Right renal pelvis (tissue), 4 donors: ENCODE measurements at places on chromosomes 6 and 20. TPM values are rescaled to one million over a fixed set of nuclear protein-coding genes. Genes with fewer than 3 reads are reported as not detected.

DNA sequence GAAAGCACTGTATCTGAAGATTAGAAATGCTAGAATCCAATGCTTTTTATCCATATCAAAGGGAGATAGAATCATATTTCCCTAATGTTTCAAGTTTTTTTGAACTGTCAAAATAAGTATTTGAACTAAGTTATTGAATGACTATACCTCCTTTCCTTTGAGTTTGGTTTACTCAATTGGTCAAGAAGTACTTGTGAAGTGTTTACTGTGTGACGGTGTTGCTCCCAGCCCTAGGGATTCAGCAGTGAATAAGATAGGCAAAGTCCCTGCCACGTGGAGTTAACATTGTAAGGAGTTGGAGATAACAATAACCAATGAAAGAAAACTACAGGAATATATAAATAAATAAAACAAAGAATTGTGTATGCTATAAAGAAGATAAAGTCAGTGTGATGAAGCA is 535.9 kb downstream of the FRK start:
- DNase-seq = no peak

The PAK5 gene
- 0.60 TPM for polyA plus RNA-seq

DNA sequence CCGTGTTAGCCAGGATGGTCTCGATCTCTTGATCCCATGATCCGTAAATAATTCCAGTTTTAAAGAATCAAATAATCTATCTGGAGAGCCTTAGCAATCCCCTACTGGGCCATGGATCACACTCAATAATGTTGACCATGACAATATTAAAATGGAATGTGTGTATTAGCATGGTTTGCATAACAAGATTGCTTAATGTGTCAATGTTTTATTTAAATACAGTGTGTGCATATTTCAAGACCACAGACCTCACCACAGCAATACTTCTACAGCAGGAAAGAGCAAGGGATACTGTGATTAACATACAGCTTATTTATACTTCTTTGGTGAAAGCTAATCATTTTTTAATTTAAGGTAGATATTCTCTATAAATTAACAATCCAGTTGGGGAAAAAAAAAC is 470.4 kb downstream of the TFAP2B start:
- no peak for DNase-seq

- DNase-seq = no peak
Observed at GRCh38 chr6:37016995-37017394, 11.5 kb downstream of the FGD2 start.

- no peak for DNase-seq
Observed at GRCh38 chr6:106535012-106535411, 94.3 kb downstream of the RTN4IP1 start.

The STXBP5 gene
- polyA plus RNA-seq = 13.5 TPM

GRCh38 chr6:142846883-142847287 is 98.1 kb downstream of the HIVEP2 start:
- no peak for DNase-seq

DNA sequence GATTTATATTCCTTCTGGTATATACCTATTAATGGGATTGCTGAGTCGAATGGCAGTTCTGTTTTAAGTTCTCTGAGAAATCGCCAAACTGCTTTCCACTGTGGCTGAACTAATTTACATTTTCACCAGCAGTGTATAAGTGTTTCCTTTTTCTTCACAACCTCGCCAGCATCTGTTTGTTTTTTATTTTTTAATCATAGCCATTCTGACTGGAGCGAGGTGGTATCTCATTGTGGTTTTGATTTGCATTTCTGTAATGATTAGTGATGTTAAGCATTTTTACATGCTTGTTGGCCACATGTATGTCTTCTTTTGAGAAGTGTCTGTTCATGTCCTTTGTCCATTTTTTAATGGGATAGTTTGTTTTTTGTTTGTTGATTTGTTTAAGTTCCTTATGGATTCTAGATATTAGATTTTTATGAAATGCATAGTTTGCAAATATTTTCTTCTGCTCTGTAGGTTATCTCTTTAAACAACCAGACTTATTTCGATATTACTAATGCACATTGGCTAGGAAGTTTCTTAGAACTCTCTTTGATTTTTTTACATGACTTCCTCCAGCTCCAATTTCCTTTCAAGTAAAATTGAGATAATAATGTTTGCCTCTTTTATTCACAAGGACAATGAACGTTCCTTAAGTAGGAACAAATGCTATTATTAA is 12.2 kb upstream of the VNN1 start:
- DNase-seq = no peak

DNA sequence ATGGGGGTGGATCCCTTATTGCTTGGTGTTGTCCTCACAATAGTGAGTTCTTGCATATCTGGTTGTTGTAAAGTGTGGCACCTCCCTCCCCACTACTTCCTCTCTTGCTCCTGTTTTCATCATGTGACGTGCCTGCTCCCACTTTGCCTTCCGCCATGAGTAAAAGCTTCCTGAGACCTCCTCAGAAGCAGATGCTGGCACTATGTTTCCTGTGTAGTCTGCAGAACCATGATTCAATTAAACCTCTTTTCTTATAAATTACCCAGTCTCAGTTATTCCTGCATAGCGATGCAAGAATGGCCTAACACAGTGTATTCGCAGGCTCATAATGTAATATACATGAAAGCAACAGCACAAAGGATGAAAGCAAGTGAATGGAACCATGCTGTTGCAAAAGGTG is 28.4 kb upstream of the ANKRD60 start:
- no peak for DNase-seq

The SFTA2 gene
- polyA plus RNA-seq = 1.0 TPM

GRCh38 chr6:35273822-35274559 is 14.5 kb downstream of the ZNF76 start:
- DNase-seq = no peak

DNA sequence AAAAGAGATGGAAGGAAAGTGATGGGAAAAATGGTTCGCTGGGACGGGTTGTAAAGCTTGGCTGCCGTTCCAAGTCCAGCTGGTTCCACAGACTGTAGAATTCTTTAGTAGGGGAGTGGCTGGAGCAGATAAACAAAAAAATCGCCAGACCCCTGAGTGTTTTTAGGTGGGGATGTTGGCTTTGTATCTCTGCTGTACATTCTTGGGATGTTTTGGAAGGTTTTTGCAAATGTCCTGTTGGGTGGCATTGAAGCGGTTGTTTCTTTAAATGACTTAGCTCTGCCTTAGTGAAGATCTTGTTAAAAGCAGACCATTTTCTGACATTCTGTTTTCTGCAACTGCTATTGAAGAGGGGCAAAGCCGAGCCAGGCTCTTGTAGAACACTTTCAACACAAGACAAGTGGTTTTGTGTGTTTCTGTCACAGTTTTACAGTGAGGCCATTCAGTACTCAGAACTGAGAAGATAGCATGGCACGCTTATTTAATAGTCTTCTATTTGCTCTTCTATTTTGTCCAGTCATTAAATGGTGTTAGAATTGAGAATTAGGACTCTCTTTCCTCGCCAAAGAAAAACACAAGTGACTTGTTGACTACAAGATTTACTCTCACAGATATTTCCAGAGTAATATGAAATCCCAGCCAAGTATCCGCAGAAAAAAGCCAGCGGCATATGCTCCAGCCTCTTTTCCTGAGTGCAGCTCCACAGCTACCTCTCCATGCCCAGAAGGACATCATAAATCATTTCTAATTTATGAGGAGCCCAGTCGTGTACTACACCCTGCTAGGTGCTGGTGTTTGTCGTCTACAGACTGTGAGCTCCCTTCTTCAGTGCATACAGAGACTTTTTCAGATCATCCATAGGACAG is 65.8 kb downstream of the PHACTR2 start:
- no peak for DNase-seq

GRCh38 chr6:140344142-140344913 is 969.9 kb upstream of the CITED2 start:
- DNase-seq = no peak

The SH3BGRL2 gene
- 37.8 TPM for polyA plus RNA-seq

The TFAP2C gene
- polyA plus RNA-seq = 1.3 TPM

- DNase-seq = no peak
Observed at GRCh38 chr6:14235653-14236356, 118.2 kb downstream of the CD83 start.

- DNase-seq = peak; percentile 66
Observed at GRCh38 chr20:33994222-33994913, 657 bp downstream of the RALY start.

The FRK gene
- polyA plus RNA-seq = 6.0 TPM

The RIPOR3 gene
- polyA plus RNA-seq = 7.1 TPM

The OR2H1 gene
- polyA plus RNA-seq = not detected

The RSPH3 gene
- polyA plus RNA-seq = 16.3 TPM

DNA sequence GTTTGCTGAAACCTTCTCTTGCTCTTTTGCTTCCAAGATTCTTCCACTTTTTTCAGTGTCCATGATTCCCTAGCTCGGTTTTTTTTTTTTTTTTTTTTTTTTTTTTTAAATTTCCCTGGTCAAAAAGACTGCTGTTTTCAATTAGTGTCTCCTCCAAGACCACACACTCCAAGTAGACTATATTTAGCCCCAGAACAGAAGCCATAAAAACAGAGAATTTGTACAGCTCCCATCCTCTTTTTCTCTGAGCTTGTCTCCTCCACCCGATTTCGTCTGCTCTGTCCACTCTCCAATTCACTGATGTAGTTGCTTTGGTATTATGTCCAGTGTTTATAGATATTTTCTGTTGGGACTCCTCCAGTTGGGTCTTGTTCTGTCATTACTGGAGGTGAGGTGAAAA is 37.6 kb downstream of the RSPH3 start:
- no peak for DNase-seq

The MLN gene
- polyA plus RNA-seq = 1.0 TPM

The C20orf141 gene
- polyA plus RNA-seq = not detected

The CD40 gene
- 6.2 TPM for polyA plus RNA-seq

The BMP7 gene
- 89.4 TPM for polyA plus RNA-seq

GRCh38 chr6:81785377-81785776 is 32.9 kb upstream of the TENT5A start:
- DNase-seq = no peak

DNA sequence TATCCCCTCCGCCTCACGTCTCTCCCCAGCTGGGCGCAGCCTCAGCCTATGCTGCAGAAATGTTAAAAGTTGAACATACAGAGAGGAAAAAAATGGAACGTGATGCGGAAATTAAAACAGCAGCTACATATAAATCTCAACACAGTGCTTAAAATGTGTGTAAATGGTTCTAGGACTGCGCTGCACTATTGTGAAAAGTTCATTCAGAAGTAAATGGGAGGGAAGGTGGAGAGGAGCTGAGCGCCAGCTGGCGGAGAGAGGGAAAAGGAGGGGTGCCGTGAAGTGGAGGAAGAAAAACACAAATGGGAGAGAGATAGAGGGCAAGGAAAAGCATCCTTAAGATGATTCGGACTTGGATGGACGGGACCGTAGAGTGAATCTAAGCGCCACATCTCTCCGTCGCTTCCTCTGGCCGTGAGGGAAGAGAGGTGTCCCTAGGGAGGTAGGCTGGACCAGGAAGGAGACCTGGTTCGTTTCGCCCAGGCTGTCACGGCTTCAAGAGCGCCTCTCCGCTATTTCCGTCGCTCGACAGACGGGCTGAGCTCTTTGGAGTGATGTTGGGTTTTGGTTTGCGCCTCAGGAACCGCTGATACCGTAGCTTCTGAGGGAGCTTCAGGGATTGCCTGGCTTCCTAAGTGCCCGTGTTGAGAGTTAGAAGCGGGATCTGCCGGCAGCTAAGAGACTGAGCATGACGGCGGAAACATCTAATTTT is 113.7 kb downstream of the TRIM27 start:
- DNase-seq = no peak

DNA sequence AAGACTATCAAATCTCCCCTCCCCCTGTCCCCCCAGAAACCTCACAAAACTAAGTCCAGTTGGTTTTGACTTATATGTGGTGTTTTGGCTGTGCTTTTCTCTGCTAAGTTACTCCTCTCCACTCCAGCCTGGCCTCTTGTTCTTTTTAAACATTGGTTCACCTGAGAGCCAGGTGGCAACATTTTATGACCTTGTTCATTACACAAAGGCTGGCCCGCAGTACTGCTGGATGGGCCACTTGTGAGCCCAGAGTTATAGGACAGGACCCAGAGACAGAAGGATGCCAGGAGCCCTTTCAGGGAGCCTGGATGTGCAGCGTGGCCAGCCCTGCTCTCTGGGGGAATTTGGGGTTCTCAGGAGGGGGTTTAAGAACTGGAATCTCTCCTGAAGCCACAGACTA is 90.0 kb downstream of the RAMACL start:
- DNase-seq = no peak

The EMILIN3 gene
- polyA plus RNA-seq = 9.5 TPM

The ZNF391 gene
- polyA plus RNA-seq = 14.7 TPM

The MC3R gene
- polyA plus RNA-seq = not detected

DNA sequence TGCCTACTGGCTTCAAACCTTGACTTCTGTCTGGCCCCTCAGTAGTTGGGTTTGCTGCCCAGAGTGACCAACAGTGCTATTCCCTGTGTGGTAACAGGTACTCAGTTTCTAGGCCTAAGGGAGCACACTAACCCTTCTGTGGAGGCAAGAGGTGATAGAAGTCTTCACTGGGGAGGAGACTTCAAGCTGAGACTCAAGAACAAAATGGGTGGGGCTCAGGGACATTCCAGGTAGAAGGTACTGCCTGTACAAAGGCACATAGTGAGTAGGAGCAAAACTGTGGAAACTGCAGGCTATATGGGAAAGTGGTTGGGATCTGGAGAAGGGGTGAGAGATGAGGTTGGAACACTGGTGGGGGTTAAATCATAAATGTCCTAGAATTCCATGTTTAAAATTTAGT is 2.3 kb upstream of the SCAND1 start:
- DNase-seq = no peak

The HLA-DMB gene
- 77.3 TPM for polyA plus RNA-seq

GRCh38 chr6:108714101-108714765 is 134.0 kb upstream of the ARMC2 start:
- DNase-seq = no peak

- DNase-seq = no peak
Observed at GRCh38 chr6:107699254-107699653, 124.9 kb downstream of the SCML4 start.

The PRSS16 gene
- polyA plus RNA-seq = 0.44 TPM

- DNase-seq = no peak
Observed at GRCh38 chr6:80637312-80637711, 530.8 kb downstream of the BCKDHB start.

GRCh38 chr6:39818695-39819094 is 26.5 kb downstream of the DAAM2 start:
- DNase-seq = no peak

The PTK7 gene
- polyA plus RNA-seq = 234 TPM

The RAE1 gene
- 59.0 TPM for polyA plus RNA-seq

GRCh38 chr6:81553216-81553615 is 199.3 kb downstream of the TENT5A start:
- no peak for DNase-seq

The TFB1M gene
- polyA plus RNA-seq = 18.7 TPM

- DNase-seq = no peak
Observed at GRCh38 chr20:38424401-38424800, 10.7 kb downstream of the SNHG17 start.

DNA sequence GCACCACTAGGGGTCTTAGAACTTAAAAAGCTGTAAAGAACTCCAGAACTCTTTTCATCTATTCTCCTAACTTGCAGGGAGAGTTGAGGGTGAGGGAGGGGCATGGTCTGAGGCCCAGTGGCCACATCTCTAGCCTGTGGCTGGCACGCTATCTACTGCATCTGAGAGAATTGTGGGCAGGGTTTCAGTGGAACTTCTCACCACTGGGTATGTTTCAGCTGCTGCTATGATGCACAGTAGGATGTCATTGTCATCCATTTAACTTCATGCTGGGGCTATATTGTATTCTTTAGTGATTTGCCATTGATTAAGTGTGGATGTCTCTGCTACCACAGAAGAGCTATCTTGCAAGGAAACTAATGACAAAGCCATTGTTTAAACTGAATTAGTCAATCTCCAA is 4.5 kb downstream of the TMEM14A start:
- DNase-seq = no peak
